ENCODE measurements at places on chromosomes 2 and 18.

DNA sequence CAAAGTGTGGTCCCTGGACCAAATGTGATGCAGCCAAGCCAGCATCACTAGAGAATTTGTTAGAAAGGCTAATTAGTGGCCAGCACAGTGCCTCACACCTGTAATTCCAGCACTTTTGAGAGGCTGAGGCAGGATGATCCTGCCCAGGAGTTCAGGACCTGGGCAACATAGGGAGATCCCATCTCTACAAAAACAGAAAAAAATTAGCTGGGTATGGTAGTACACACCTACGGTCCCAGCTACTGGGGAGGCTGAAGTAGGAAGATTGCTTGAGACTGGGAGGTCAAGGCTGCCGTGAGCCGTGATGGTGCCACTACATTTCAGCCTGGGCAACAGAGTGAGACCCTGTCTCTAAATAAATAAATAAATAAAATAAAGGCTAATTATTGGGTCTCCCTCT is 69.9 kb upstream of the FZD5 start:
- DNase-seq, result no peak

DNA sequence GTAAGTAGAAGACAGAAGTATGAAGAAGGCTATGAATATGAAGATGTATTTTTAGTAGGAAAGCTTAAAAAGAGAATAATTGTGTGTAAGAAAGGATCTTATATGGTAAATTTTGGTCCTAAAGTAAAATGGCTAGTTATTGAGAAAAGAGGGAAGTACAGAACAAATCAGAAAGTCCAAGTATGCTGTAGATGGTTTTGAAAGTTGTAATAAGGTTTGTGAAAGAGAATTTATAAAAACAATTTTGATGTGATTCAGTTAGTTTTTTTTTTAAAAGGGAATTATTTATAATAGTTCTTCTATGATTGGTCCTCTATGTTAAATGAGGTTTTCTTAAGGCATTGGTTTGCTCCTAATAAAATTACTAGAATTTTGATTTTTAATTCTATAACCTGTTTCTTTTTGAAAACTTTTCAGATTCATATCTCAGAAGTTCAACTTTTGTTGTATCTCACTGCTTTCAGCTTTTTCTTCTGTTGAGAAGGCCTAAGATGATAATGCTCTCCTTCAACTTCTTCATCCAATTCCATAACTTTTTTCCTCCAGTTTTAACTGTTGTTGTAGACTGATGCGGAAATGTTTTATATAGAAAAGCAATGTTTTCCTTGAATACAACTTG is 322.7 kb downstream of the NOL4 start:
- DNase-seq, result no peak

DNA sequence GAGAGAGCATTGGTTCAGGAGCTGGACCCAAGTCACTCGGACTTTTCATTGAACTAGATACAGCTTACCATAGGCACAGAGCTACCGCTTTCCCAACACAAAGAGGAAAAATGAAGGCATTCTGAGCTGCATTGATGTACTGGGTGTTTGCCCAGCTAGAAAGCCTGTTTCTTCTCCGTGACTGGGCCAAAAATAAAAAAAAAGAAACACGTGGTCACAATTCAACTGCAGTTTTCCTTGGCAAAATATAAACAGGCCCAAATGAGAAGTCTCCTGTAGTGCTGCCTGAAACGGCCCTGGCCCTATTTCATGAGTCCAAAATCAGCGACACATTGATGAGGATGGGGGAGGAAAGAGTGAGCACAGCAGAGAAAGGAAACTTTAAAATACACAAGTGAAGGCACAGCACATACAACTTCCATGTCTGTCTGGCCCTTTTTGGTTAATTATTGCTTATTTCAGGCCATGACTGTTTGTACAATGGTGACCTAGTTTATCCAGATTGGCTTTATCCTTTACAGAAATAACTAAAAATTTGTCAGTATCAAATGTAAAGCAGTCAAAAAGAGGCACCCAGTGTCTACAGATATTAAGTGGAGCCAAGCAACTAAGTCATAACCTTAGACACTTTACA is 179.7 kb downstream of the ICOS start:
- DNase-seq, result peak; percentile 85

- DNase-seq, result peak; percentile 8
Observed at GRCh38 chr2:17578466-17578928, 38.0 kb downstream of the VSNL1 start.

DNA sequence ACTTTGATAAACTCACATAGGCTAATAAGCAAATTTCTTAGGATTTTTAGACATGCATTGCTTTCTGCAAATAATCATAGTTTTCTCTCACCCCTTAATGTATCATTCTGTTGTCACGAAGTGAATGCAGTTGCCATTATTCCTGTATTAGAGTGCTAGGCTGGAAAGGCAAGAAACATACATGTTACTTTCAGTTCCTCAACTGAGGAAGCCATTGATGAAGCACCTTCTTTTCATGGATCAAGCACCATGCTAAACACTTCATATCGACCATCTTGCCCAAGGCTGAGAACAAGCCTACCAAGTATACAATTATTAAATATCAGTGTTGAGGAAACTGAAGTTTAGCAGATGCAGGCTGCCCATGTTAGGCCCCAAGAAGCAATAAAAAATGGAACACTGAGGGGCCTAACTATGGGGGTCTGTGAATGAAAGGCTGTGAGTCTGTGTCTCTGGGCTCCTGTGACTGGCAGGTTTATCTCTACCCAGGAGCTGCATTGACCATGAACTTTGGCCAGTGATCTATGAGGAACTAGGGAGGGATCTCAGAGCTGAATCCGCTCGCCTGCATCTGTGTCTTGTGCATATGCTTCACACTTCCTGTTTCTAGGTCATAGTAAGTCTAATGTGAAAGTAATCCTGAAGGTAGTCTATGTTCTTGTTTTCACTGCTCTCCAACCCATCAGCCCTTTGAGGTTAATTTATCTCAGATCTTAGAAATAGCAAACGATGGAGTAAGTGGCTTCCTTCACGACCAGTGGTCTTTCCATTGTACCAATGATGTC is 16.0 kb upstream of the TSPYL6 start:
- no peak for DNase-seq

DNA sequence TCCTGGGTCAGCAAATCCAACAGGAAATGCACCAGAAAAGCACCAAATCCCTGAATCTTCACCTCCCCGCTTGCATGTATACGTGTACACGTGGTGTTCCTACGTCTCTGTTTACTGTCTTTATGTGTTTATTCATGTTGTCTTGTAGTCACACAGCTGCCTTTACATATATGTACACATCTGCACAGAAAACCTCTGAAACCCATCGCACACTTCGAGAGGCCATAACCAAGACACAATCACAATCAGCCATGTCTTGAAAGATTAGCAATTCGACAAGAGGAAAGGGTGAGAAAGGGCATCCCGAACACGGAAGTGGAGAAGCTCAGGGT is 98.1 kb downstream of the PLB1 start:
- DNase-seq, result no peak

- no peak for DNase-seq
Observed at GRCh38 chr2:200578778-200579177, 7.0 kb upstream of the AOX1 start.

GRCh38 chr2:224563537-224563936 is 21.6 kb downstream of the CUL3 start:
- no peak for DNase-seq

DNA sequence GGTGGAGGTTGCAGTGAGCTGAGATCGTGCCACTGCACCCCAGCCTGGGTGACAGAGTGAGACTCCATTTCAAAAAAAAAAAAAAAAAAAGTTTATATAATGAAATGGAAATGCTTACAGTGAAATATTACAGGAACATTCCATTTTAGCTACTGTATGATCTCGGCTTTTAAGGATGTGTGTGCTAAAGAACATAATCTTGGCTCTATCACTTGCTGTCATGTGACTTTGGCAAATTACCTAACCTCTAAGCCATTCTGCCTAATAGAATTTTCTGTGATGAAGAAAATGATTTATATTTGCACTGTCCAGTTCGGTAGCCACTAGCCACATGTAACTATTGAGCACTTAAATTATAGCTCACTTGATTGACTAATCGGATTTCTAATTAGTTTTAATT is 36.3 kb downstream of the SMAD4 start:
- peak; percentile 32 for DNase-seq

DNA sequence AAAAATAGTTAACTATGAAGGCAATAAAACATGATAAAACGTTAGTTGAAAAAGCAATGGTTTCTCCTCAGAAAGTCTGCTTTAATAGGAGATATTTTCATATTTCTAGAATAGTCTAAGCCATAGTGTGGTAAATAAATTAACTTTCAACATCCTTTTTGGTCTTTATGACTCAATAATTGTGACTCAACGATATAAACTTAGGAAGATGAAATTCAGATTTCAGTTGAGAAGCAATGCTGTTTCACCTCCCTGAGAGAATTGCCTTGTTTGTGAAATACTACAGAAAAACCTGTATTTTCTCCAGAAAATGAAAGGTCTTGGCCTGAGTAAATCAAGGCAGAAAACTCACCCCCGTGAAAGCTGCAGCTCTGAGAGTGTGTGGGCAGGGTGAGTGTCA is 166.9 kb downstream of the ETAA1 start:
- DNase-seq, result no peak

Data from muscle of leg (tissue), 16 donors.